ENCODE measurements at places on chromosomes 13 and 19. TPM values are rescaled to one million over a fixed set of nuclear protein-coding genes. Genes with fewer than 3 reads are reported as not detected.

NANOS3 gene
- 1.5 TPM for total RNA-seq

MEX3D gene
- 60.6 TPM for total RNA-seq

- no peak for DNase-seq
These were observed 118.6 kb downstream of the ZNF536 start for GRCh38 chr19:30490760-30491159.

GRCh38 chr13:23567906-23568460 lies 2.2 kb upstream of the TNFRSF19 start:
- no peak for DNase-seq

DNA sequence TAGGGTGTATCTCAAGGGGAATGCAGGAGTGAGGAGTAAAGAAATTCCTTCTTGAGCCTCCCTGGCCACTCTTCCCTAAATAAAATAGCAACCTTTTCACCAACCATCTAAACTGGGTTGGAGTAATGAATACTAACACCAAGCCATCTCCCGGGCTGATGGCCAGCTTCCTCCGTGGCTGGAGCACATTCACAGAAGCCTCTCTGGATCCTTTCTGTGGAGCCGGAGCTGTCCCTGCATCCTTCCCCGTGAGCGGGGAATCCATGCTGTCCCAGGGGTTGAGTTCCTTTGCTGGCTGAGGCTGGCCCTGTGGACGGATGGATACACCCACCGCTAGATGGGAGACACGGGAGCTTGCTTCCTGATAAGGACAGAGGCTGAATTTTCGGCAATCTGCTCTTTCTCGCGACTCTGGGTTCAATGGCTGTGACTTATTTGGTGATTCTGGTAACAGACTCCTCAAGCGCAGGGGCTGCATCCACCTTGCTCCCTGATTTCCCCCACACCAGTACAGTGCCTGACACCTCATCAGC lies 370.3 kb downstream of the ZNF536 start:
- DNase-seq = no peak

ZNF154 gene
- total RNA-seq = 2.7 TPM

CYP4F8 gene
- 67.3 TPM for total RNA-seq

GRCh38 chr13:51325837-51326236 lies 13.7 kb upstream of the SERPINE3 start:
- DNase-seq = no peak

DNA sequence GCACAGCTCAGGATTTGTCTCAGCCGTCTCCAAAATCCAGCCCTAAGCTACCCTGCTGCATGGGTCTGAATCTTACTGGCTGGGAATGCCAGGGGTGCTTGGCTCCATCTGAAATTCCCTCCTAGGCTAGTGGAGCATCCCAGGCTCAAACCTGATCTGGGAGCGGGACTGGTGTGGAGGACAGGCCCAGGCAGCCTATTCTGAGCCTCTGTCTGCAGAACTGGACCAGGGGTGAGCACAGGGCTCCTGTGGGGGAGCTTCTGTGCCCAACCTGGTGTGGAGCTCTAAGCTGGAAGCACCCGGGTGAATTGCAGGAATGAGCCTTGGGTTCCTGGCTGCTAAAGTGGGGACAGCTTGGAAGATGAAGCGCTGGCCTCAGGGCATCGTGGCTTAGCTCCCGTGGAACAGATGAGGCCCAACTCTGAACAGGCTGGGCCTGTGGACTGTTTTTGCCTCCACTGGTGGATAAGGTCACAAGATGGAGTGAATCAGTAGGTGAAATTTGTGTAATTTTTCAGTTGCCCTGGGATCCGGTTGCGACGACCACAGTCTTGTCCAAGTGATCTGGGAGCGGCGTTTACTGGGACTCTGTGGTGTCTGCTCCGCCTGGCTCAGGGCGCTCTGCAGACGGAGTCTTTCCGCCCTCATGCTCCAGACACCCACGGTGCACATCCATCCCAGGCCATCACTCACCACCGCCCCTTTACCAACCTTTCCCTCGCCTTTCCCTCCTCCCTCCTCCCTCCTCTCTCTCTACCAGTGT lies 79.5 kb downstream of the TEX29 start:
- DNase-seq = no peak

- no peak for DNase-seq
These were observed 22.7 kb downstream of the HPN start for GRCh38 chr19:35063940-35064818.

DNA sequence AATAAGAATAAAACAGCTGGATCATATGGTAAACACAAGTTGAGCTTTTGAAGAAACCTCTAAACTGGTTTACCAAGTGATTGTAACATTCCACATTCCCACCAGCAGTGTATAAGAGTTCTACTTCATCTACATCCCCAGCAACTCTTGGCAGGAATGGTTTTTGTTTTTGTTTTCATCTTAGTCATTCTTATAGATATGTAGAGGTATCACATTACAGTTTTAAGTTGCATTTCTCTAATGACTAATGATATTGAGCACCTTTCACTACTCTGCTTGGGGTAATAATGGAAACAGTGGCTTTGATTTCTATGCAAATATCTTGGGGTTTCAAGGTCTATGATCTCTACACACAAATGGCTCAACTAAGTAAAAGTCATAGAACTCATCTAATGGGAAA lies 614.5 kb downstream of the TBC1D4 start:
- no peak for DNase-seq

DNA sequence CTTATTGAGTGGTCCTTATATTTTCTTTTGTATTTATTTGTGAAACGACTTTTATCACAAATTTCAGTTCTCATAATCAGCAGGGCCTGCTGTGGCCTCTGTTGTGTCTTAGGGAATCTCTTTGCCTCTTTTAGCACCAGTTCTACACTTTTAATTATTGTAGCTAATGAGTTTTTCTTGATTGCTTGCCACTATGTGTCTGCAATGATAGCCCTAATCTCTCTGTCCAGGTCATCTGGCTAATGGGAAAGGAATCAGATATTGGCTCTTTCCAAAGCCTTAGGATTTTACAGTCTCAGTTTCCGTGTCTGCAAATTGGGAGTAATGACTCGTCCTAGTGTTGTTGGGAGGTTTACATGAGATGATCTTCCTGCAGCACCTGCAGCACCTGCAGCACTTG lies 10.2 kb downstream of the WDFY2 start:
- DNase-seq = no peak

DNA sequence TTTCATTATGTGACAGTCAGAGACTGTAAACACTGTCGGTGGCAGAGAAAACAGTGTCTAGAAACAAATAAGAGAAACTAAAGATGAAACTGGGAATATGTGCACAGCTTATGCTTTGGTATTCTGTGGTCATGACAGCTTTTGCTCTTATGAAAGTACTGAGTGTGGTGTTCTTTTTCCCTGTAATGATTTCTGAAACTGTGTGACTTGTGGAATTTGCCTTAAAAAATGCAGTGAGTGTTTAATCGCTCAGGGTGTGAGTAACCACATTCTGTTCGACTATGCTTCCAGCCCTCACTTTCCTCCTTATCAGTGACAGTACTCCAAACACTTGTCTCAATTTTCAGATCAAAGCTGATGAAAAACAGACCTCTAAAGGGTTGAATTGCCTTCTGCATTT lies 66.9 kb upstream of the DIAPH3 start:
- no peak for DNase-seq

- DNase-seq = no peak
These were observed 35.7 kb downstream of the STK24 start for GRCh38 chr13:98541191-98541590.

GRCh38 chr19:6979399-6979798 lies 41.8 kb downstream of the MBD3L2B start:
- no peak for DNase-seq

GRCh38 chr13:95292622-95293021 lies 8.6 kb downstream of the ABCC4 start:
- no peak for DNase-seq

FKRP gene
- 32.0 TPM for total RNA-seq

DNA sequence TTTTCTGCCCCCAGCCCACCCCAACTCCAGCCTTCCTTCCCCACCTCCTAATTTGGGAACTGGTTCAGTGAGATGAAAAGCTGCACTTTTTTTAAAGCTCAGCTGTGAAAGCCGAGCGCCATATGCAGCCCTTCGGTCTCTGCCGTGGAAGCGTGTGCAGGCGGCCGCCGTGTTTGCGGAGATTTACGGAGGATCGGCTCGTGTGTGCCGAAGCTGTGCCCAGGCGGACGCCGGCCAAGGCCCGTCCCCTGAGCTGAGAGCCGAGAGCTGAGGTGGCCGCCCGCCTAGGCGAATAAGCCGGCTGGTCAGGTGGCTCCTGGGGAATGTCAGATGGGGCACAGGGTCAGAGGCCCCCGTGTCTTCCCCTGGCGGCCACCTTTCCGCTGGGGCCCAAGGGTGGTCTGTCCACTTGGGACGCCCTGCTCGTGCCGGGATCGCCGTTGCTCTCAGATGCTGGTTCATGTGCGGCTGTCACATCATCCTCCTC lies 78.7 kb downstream of the ZNF536 start:
- no peak for DNase-seq

GRCh38 chr19:29476528-29476927 lies 49.3 kb upstream of the VSTM2B start:
- DNase-seq = no peak

POU2F2 gene
- 17.4 TPM for total RNA-seq

C13orf42 gene
- not detected for total RNA-seq

ADM5 gene
- total RNA-seq = 0.68 TPM

DNA sequence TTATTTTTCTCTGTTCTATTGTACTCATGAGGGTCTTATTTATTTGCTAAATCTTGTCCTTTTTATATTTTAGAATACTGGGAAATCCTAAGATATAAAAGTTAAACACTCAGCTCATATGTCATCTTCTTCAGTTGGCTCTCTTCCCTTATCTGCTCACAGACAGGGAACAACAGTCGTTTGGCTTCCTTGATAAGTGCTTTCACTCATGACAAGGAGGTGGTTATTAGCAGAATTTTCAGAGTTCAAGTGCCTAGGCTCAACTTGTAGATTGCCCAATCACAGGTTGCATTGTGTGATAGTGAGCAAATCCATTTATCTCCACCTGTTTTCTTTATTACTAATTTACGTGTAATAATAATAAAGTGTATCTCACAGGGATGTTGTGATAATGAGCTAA lies 620.3 kb upstream of the PCDH20 start:
- no peak for DNase-seq

Measured in prostate gland (tissue), 2 donors.